OCI-LY7 (cell line): ENCODE measurements at places on chromosomes 5 and 9.

- DNase-seq, result no peak
These were observed 7.0 kb downstream of the TRMT10B start for GRCh38 chr9:37760416-37761161.

- DNase-seq, result no peak
These were observed 101.0 kb downstream of the TLE1 start for GRCh38 chr9:81588148-81588871.

GRCh38 chr9:79140751-79141150, 431.0 kb upstream of the TLE4 start:
- no peak for DNase-seq

GRCh38 chr5:17018871-17019270, 82.8 kb upstream of the MYO10 start:
- no peak for DNase-seq

DNA sequence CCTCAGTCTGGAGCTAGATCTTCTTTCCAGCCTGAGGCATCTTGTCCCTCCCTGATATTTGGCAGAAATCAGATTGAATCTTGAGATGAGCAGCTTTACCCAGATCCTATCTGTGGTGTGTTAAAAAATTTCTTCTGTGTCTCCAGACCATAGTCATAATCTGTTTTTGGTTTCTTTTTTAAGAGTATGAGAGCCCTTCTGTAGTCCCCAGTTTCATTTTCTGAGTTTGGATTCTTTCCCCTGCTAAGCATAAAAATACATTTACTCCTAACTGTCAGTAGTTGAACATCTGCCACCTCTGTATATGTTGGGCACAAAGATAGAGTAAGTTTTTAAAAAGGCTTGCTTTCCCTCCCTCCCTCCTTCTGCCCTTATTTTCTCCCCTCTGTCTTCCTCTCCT, 137.7 kb downstream of the CNTLN start:
- no peak for DNase-seq
